Activated CD8-positive, alpha-beta memory T cell treated with anti-CD3 and anti-CD28 coated beads, Interleukin-2, amount 10 ng/mL, durations not matched to agents 7 days and 5 days (primary cell): ENCODE measurements at places on chromosomes 16 and 17. TPM values are rescaled to one million over a fixed set of nuclear protein-coding genes. Genes with fewer than 3 reads are reported as not detected.

FBXW10 gene
- not detected for total RNA-seq

NME1 gene
- total RNA-seq: 248 TPM

PYDC1 gene
- total RNA-seq: not detected

TEX14 gene
- total RNA-seq: 0.28 TPM

ALOX12B gene
- 0.42 TPM for total RNA-seq

GRCh38 chr16:78257376-78257728 is 157.9 kb downstream of the WWOX start:
- DNase-seq: no peak

GRCh38 chr16:65727534-65728137 is 605.8 kb upstream of the CDH11 start:
- DNase-seq: no peak

GRCh38 chr16:25052151-25052511 is 37.0 kb upstream of the ARHGAP17 start:
- no peak for DNase-seq

DNA sequence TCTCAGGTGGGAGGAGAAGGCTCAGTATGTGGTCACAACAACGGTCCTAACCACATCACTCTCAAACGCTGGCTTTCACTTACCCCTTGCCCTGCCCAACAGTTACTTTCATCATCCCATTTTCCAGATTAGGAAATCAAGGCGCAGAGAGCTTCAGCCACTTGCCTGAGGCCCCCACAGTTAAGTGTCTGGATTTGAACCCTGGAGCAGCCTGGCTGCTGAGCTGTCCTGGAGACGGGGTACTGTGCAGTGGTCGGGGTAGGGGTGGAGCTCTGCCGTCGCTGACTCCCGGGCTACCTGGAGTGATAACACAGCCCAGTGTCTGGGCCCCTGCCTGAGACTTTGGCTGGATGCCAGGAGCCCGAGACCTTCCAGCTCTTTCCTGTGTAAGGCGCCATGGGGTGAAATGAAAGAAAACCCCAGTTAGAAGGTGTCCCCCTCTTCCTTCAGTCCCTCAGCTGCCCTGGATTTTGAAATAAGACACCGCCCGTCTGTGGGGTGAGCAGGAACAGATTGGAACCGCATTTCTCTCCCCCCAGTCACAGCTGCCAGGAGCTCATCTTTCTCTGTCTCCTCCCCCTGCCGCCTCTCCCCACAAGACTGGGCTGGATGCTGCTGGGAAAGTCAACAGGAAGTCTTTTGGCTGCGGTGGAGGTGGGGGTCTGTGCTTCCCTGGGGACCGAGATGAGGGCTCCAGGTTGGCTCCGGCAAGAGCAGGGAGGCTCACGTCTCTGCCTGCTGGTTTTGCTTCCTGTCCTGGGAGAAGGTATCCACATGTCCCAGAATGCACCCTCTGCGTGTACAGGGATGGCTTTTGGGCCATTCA is 280.2 kb downstream of the SEC14L1 start:
- no peak for DNase-seq

DNA sequence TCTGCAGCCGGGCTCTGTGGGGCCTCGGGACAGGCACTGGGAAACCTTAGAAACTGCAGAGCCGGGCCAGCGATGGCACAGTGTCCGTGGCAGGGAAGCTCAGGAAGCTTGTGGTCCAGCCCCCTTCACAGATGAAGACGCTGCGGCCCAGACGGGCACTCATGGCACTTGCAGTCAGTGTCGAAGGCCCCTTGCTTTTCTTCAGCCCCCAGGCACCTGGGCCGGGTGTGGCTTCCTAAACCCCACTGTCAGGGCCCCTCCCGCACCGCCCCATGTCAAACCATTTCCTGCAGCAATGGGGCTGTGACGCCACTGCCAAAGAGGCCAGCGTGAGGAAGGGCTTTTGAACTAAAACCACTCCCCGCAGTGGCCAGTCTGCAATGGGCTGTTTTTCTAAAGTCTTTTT is 164.0 kb downstream of the LAT start:
- peak; percentile 89 for DNase-seq

DNA sequence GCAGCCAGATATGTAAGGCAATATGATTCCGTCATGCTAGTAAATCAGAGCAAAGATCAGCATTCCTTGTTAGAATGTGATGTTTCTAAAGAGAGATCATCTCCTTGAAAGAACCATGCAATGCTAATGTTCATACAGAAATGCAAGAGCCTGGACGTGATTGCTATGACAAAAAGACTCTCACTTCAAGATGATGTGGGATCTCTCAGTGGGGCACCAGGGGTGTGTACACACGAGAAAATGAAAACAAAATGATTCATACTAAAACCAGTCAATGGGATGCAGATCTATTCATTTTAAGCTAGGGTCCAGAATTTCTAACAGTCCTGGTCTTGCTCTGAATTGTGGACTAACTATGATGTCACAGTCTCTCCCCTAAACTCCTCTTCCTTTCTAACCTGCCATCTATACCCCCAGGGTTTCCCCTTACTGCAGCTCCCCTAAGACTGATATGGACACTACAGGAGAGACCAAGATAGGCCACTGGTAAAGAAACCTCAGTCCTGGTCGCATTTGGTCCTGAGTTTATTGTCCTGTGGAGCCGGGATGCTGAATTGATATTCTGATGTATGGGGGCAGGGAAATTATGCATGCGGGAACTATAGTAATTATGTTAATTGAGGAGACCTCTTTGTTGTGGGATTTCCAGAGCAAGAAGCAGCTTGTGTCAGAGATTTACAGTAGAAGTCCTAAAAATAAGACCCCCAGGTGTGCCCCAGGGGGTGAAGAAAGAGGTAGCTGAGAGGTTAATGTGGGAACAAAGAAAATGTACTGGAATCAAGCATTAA is 179.0 kb downstream of the PMP22 start:
- DNase-seq: no peak

- no peak for DNase-seq
Observed at GRCh38 chr17:14755002-14755401, 454.1 kb downstream of the HS3ST3B1 start.

DNA sequence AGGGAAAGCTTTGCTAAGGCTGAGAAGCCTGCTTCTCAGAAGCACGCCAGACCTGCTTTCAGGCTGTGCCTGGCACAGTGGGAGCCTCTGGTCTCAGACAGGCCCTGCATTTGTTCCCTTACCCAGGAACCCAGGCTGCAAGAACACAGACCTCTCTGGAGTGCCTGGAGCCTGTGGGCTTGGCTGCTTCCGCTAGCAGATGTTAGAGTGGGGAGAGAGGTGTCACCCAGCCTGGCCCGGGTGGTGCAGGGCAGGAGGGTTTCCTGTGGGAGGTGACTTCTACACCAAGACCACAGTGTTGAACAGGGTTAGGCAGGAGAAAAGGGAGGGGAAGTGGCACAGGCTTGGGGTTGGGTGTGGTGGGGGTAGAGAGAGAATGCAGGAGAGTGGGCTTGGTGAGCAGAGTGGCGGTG is 35.8 kb upstream of the ADGRG1 start:
- DNase-seq: peak; percentile 96

GRCh38 chr16:13322336-13322735 is 420.9 kb downstream of the SHISA9 start:
- no peak for DNase-seq

DNA sequence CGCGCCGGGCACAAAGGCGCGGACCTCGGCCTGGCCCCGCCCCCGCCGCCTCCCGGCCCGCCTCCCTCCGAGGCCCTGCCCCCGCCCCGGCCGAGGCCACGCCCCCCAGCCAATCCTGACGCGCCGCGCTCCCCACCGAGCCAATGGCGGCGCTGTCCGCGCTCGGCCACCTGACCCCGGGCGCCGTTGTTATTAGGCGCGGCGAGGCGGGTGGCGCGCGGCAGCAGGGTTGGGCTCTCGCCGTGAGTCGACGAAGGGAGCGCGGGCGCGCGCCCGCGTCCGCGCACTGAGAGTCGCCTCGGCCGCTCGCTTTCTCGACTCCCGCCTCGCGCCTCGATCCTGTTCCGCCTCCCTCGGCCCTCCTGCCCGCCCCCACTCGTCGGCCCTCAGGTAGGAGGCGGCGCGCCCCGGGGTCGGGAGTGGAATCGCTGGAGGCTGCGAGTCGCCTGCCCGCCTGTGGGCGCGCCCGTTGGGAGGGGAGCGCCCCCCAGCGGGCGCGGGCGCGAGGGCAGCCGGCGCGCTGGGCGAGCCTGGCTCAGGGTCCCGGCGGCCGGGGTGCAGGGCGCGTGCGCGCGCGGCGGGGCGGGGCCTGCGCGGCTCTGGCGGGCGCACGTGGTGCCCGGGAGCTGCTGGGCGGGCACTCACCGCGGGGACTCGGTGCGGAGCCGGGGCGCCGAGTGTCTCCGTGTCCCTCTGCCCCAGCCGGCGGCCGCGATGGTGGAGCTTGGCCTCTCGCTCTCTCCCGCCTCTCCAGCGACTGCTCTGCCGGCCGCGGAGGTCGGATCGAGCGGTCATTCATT is 405 bp upstream of the CBLN1 start:
- DNase-seq: peak; percentile 57
